Omental fat pad (tissue), 4 donors: ENCODE measurements at places on chromosomes 5 and 9.

DNA sequence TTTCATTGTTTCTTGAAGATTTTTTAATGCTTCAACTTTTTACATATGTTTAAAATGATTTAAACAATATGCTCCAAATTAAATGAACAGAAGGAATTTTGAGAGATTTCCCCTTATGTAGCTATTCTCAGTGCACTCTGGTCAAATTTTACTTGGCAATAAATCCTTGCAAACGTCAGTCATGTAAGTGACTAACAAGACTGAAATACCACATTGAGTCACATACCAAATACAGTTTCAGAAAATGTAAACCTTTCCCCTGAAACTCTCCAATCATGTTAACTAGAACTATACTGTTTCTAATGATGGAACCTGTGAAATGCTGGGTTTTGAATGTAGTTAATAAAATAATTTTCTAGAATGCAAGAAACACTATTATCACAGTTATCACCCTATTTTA lies 29.6 kb downstream of the SAR1B start:
- no peak for DNase-seq

DNA sequence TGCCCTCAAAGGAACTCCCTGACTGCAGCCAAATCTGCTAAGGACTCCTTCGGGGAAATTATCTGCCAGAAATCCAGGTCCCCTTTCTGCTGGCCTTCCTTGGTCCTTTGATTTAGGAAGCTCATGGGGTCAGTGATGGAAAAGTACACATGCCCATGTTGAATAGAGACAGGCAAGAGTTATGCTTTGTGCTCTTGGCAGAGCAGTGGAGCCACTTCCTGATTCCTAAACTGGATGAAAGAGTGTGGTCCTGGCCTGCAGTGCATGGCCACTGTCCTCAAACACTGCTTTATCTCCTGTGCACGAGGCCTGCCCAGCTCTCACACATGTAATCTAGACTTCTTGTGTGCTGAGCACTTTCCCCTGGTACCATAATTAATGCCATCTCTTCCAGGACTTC lies 2.0 kb upstream of the EBF1 start:
- DNase-seq, result no peak

- no peak for DNase-seq
Observed at GRCh38 chr5:97162045-97162444, 19.6 kb upstream of the LIX1 start.

DNA sequence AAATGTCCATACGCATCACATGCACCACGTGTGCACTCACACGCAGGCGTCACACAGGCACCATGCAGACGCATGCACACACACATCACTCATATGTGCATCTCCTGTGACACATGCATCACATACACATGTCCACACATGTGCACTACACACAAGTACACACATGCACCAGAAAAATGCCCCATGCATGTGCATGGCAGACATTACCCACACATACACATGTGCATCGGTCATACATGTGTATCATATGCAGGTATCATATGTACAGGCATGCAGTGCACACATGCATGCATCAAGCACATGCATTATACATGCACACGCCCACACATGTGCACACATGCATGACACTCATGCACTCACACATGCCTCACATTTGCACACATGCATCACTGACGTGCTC lies 26.1 kb downstream of the ADAMTS2 start:
- no peak for DNase-seq
